ENCODE measurements at places on chromosomes 5 and 9.
A peak's percentile ranks its signal among the peaks of the same experiment; 100 is the strongest.

- DNase-seq, result no peak
Observed at GRCh38 chr5:10049858-10050455, 199.7 kb downstream of the ATPSCKMT start.

GRCh38 chr5:86689103-86689729 is 71.5 kb downstream of the COX7C start:
- no peak for DNase-seq

DNA sequence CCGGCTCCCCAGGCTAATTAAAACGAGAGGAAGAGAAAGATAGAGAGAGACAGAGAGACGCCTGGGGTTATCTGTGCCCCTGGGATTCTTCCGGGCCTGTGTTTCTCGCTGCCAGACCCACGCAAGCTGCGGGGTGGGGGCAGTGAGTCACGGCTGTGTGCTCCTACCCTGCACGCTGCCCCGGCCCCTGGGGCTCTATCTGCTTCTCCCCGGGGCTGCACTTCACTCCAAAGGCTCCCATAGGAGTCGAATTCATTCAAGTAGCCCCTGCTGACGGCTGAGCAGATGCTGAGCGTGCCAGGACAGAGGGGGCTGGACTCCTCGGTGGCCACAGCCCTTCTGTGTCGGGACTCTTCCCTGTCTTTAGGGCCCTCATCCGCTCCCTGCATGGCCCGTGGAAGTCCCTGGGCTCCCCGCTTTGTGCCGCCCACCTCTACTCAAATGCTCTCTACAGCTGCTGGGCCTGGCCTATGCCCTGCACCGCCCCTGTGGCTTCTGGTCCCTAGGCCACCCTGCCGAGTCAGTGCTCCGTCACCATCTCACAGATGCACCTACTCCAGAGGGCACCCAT is 22.8 kb downstream of the SARDH start:
- DNase-seq, result peak; percentile 69

DNA sequence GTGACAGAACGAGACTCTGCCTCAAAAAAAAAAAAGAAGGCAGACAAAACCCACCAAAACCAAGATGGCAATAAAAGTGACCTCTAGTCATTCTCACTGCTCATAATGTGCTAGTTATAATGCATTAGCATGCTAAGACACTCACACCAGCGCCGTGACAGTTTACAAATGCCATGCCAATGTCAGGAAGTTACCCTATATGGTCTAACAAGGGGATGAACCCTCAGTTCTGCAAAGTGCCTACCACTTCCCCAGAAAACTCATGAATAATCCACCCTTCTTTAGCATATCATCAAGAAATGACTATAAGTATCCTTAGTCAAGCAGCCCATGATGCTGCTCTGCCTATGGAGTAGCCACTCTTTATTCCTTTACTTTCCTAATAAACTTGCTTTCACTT is 4.7 kb upstream of the BICD2 start:
- no peak for DNase-seq

DNA sequence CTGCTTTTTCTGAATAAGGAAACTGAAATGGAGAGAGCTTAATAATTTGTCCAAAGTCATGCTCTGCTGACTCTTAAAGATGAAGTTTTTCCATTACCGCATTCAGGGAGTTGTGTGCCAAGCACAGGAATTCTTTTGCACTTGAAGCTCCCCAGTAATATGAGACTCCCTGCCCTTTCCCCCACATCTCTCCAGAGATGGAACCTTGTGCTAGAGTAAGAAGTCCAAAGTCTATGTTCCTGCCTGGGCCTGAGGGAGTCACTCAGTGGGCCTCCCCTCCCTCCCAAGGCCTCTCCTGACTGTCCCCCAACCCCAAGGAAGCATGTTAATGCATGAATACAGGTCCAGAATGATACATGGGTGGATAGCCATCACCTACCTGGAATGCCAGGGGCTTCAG is 173.3 kb upstream of the SEMA6A start:
- no peak for DNase-seq

All from umbilical cord (tissue), 2 donors.